Activated CD4-positive, alpha-beta T cell treated with anti-CD3 and anti-CD28 coated beads for 24 hours (primary cell): ENCODE measurements at places on chromosomes 5 and 9.

DNA sequence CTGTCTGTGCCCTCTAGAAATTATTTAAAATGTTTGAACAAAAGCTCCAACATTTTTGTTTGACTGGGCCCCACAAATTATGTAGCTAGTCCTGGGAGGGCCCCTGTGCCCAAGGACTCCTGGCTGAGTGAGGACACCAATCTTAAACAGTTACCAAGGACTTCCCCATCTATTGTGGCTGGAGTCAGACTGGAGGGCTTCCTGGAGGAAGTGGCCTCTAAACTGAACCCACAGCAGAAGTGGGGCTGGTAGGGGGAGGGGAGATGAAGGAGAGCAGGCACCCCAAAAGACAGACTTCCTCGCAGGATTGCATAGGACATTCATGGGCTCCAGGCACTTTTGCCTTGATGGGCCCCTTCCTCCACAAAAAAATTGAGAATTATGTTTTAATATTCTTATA is 8.1 kb downstream of the ADAMTS13 start:
- DNase-seq, result no peak

GRCh38 chr5:44332285-44332971 is 56.8 kb downstream of the FGF10 start:
- DNase-seq, result no peak

DNA sequence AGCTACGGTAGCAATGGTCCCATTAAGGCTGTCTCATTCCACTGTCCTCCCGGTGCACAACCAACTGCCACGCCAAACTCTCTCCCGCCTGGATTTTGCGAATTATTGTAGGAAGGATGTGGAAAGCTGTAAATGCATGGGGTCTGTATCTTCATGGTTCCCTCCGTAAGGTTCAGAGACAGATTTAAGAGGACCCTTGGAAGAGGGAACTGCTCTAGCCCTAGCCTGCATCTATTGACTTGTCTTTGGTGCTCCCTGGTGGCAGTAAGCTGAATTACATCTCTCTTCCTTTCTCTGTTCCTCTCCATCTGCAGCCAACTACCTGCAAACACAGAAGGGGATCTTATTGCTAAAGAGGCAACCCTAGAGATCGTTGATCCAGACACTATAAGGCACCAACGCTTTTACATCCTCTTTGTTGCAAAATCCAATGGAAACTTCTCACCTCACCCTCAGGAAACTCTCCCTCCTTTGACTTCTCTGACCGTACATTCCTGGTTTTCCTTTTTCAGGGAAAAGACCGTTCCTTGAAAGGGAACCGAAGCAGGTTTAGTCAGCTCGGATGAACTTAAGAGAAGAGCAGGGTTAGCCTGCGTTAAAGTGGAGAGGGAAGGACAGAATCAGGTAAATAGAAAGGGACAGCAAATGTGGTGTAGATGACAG is 11.9 kb downstream of the CAPSL start:
- DNase-seq, result no peak

- no peak for DNase-seq
These were observed 61.6 kb downstream of the NSG2 start for GRCh38 chr5:174106997-174107655.
